Neural crest cell (in vitro differentiated cells): ENCODE measurements at places on chromosomes 6 and 20.

DNA sequence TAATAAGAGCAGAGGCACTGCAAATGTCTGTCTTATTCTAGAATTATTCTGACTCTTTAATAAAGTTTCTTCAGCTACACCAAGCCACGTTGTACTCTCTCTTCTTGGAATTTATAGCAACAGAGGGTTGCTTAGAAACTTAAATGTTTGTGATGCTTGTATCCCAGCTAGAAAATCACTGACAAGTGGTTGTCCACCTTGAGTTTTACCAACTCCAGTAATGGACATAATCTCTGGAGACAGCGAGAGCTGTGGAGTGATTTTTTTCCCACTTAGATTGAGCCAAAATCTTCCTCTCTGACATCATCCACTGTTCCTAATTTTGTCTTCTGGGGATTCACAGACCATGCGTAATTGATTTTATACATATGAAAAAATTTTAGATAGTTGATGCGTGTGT lies 8.0 kb downstream of the ECT2L start:
- H3K36me3 ChIP-seq, result no peaks in the 10 kb centered on the region
- no peak overlapping the region for H3K4me3 ChIP-seq
- no peak for DNase-seq
- no peaks in the 10 kb centered on the region for H3K27me3 ChIP-seq
- H3K4me1 ChIP-seq, result peaks cover 14% of the 10 kb centered on the region

DNA sequence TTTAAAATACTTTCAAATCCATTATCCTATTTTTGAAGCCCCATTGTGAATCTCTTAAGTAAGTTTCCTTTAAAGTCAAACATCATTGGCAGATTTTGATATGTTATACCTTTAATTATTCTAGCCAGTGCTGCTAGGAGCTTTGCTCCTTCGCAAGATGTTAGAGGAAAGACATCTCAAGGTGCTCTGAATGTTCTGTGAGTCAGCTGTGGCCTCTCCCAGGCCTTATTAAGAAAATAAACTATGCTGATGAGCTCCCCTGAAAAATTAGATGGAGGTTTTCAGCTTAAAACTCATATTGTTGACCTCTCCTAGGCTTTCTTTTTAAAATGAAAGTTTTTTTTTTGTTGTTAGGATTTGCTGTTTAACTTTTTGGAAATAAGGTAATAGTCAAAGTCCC lies 57.3 kb downstream of the TRAF3IP2 start:
- no peaks in the 10 kb centered on the region for H3K36me3 ChIP-seq
- DNase-seq, result no peak
- no peaks in the 10 kb centered on the region for H3K27me3 ChIP-seq
- peaks cover 37% of the 10 kb centered on the region for H3K4me1 ChIP-seq
- H3K4me3 ChIP-seq, result no peak overlapping the region
- H3K27ac ChIP-seq, result no peak overlapping the region

DNA sequence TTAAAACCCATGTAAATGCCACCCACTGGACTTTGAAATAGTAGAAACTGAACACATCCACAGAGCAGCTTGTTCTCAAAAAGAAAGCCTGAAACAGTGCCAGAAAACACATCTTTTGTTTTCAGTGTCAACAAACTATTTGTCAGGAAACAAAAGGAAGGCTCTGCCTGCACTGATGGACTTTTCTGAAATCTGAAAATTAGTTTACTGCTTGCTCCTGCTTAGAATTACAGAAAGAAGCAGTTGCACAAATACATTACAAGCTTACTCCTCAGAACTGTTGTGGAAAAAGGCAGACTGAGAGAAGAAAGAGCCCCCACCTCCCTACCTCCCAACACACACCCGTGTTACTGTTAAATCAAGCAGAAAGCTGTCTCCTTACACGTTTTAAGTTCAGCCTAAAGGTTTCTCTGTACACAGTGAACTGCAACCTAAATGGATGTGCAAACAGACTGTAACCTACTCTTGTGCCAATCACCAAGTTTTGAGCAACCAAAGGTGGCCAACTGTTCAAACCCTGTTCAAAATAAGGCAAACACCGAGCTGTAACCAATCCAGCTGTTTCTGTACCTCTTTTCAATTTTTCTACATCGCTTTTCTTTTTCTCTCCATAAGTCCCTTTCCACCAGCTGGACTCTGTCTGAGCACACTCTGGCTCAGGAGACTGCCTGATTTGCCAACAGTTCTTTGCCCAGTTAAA lies 43.7 kb downstream of the FRK start:
- DNase-seq, result no peak
- H3K4me1 ChIP-seq, result no peaks in the 10 kb centered on the region
- H3K27me3 ChIP-seq, result peaks cover 6% of the 10 kb centered on the region
- H3K4me3 ChIP-seq, result no peak overlapping the region
- no peaks in the 10 kb centered on the region for H3K36me3 ChIP-seq
- peak overlapping the region; percentile 91 for H3K27ac ChIP-seq

DNA sequence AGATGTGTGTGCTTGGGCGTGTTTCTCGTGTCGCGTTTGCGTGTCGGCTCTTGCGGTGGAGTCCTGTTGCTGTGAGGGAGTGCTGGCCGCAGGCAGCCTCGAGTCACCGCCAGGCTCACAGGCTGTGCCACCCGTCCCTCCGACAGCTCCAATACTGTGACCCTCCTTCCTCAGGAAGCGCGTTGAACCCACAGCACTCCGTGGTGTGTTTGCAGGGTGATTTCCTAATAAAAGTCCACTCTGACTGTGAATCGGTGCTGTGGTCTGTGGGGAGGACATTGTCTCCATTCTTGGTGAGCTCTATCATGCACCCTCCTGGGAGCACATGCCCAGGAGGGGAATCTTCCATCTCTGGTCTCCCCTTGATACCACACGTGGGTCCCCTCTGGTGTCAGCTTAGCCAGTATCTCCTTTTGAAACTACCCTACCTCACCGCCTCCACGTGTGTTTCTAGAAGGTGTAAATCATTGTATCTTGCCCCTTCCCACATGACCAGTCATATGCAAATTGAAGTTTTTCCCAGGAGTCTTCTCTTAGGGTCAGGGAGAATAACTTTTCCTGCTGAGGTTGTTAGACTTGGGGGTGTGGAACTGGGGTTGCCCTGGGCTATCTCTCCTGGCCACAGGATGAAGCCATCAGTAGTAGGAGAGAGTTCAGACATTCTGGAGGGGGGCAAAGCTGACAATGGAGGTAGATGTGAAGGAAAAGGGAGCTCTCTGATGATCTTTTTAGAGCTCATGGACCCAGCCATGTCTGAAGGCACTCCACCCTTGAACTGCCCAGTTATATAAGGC lies 13.3 kb upstream of the PCMTD2 start:
- no peak overlapping the region for H3K4me3 ChIP-seq
- H3K4me1 ChIP-seq, result peaks cover 28% of the 10 kb centered on the region

- peaks cover 7% of the 10 kb centered on the region for H3K27me3 ChIP-seq
- H3K4me1 ChIP-seq, result peaks cover 5% of the 10 kb centered on the region
- H3K4me3 ChIP-seq, result no peak overlapping the region
- H3K27ac ChIP-seq, result no peak overlapping the region
Observed at GRCh38 chr20:62503401-62504178, 27.8 kb upstream of the GATA5 start.

DNA sequence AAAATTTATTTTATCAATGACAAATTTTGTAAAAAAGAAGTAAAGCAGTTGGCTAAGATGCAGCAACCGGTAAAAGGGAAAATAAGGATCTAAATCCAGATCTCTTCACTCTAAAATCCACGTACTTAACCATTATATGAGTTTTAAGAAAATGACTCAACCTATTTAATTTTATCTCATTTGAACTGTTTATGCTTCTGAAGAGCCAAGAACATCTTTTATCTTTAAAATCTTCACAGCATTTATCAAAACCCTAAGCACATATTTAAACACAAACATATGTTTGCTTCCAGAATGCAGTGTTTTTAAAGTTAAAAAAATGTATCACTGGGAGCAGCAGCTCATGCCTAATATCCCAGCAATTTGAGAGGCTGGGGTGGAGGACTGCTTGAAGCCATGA lies 339.2 kb downstream of the NKAIN2 start:
- H3K4me3 ChIP-seq, result no peak overlapping the region
- H3K4me1 ChIP-seq, result peaks cover 4% of the 10 kb centered on the region
- H3K27ac ChIP-seq, result no peak overlapping the region
- no peak for DNase-seq
- no peaks in the 10 kb centered on the region for H3K27me3 ChIP-seq

GRCh38 chr6:105779110-105779509 lies 307.0 kb upstream of the PRDM1 start:
- H3K27ac ChIP-seq, result no peak overlapping the region
- DNase-seq, result no peak
- peaks cover 7% of the 10 kb centered on the region for H3K36me3 ChIP-seq
- no peaks in the 10 kb centered on the region for H3K27me3 ChIP-seq
- H3K4me1 ChIP-seq, result no peaks in the 10 kb centered on the region

DNA sequence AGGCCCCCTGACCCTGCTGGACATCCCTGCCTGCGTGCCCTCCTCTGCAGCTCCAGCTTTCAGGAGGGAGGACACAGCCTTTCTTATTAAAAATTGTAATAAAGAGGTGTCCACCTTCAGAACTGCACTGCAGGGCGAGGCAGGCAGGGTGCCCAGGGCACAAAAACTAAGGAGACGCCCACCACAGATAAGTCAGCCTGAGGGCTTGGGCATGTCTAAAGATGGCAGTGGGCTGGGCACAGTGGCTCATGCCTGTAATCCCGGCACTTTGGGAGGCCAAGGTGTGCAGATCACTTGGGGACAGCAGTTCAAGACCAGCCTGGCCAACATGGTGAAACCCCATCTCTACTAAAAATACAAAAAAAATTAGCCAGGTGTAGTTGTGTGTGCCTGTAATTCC lies 7.0 kb upstream of the C20orf144 start:
- H3K4me1 ChIP-seq, result peaks cover 16% of the 10 kb centered on the region
- H3K27ac ChIP-seq, result no peak overlapping the region
- no peak for DNase-seq
- peaks cover 3% of the 10 kb centered on the region for H3K36me3 ChIP-seq

DNA sequence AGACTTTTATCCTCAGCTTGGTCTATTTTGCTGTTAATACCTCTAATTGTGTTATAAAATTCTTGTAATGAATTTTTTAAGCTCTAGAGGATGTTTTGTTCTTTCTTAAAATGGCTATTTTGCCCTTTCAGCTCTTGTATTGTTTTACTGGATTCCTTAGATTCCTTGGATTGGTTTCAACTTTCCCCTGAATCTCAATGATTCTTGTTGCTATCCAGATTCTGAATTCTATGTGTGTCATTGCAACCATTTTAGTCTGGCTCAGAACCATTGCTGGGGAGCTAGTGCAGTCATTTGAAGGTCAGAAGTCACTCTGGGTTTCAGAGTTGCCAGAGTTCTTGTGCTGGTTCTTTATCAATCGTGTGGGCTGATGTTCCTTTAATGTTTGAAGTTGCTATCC lies 37.1 kb downstream of the OTOR start:
- no peak overlapping the region for H3K27ac ChIP-seq
- H3K27me3 ChIP-seq, result peaks cover 21% of the 10 kb centered on the region
- no peaks in the 10 kb centered on the region for H3K4me1 ChIP-seq
- no peak for DNase-seq
- H3K4me3 ChIP-seq, result no peak overlapping the region

DNA sequence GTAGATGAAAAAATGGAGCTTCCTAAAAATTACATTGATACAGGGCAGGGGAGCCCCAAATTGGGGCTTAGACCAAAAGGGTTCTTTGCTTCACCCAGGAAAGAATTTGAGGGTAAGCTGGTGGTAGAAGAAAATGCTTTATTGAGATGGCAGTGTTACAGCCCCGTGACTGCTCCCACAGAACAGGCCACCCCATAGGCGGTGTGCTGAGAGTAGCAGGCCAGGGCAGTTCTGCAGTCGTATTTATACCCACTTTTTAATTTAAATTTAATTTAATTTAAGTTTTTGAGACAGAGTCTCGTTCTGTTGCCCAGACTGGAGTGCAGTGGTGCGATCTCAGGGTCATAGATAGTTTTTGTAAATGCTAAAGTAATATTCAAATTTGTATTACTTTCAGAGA lies 265.0 kb downstream of the CDH26 start:
- no peak overlapping the region for H3K27ac ChIP-seq
- H3K4me3 ChIP-seq, result no peak overlapping the region
- no peak for DNase-seq
- H3K36me3 ChIP-seq, result no peaks in the 10 kb centered on the region
- peaks cover 7% of the 10 kb centered on the region for H3K27me3 ChIP-seq

- no peaks in the 10 kb centered on the region for H3K36me3 ChIP-seq
- no peak for DNase-seq
- H3K27ac ChIP-seq, result no peak overlapping the region
- H3K27me3 ChIP-seq, result peaks cover 2% of the 10 kb centered on the region
- no peak overlapping the region for H3K4me3 ChIP-seq
- H3K4me1 ChIP-seq, result peaks cover 4% of the 10 kb centered on the region
Observed at GRCh38 chr20:61126369-61127195, 125.5 kb upstream of the CDH4 start.
